Natural killer cell (primary cell): ENCODE measurements at places on chromosomes 16 and 17. TPM values are rescaled to one million over a fixed set of nuclear protein-coding genes. Genes with fewer than 3 reads are reported as not detected.

ATXN2L gene
- total RNA-seq = 451 TPM

KRT33A gene
- not detected for total RNA-seq

TEN1 gene
- 30.7 TPM for total RNA-seq

ZNF232 gene
- 6.5 TPM for total RNA-seq

LRRC36 gene
- total RNA-seq = not detected

FOXC2 gene
- total RNA-seq = not detected

DNA sequence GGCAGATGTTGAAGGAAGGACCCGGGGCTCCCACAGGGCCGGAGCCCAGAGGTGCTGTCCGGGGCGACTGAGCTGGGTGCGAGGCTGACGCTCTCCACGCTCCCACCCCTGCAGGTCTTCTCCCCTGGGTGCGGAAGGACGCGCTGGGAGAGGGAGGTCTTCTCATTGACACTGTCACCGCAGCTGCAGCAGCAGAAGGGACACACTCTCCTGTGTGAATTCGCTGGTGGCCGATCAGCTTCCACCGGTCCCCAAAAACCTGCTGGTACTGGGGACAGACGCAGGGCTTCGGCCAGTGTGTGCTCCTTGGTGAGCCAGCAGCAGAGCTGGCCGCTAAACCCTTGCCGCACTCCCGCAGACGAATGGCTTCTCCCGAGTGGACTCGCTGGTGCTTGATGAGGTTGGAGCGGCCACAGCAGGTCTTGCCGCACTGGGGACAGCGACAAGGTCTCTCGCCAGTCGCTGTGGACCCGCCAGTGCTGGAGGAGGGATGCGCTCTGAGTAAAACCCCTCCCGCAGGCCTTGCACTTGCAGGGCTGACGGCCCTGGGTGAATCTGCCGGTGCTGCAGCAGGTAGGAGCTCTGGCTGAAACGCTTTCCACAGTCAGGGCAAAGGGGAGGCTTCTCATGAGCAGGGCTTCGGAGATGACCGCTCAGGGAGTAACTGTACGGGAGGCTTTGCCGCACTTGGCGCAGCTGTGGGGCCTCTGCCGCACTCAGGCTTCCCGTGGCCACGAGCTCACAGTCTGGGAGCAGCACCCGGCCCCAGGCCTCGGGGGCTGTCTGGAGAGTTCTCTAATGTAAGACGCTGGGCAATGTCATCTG, 6.2 kb downstream of the ZNF843 start:
- H3K4me1 ChIP-seq = peaks cover 3% of the 10 kb centered on the region
- no peak overlapping the region for H3K4me3 ChIP-seq
- H3K27ac ChIP-seq = no peak overlapping the region

GRCh38 chr17:35010093-35010492, 29.8 kb downstream of the LIG3 start:
- H3K4me3 ChIP-seq = no peak overlapping the region
- DNase-seq = no peak
- peaks cover 58% of the 10 kb centered on the region for H3K36me3 ChIP-seq
- H3K27me3 ChIP-seq = no peaks in the 10 kb centered on the region
- H3K4me1 ChIP-seq = no peaks in the 10 kb centered on the region

DNA sequence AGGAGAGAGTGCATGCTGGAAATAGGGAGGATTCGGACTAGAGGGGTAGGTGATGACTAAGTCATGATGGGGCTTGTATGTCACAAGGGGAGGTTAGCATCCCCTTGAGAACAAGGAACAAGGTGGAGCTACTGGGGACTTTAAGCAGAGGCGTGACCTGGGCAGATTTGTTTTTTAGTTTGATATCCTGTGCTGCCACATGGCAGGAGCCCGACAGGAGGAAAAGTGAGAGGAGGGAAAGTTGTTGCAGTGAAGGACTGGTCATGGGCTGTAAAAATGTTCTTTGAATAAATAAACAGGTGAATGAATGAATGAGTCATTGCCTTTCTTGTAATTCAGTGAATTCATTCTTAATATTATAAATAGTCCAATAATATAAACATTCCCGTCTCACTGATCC, 365.1 kb upstream of the CDH5 start:
- H3K36me3 ChIP-seq = no peaks in the 10 kb centered on the region
- no peaks in the 10 kb centered on the region for H3K4me1 ChIP-seq
- H3K27ac ChIP-seq = no peak overlapping the region
- no peaks in the 10 kb centered on the region for H3K27me3 ChIP-seq
- no peak for DNase-seq

GRCh38 chr17:45825792-45826191, 18.9 kb upstream of the SPPL2C start:
- no peak overlapping the region for H3K27ac ChIP-seq
- no peak for DNase-seq
- no peak overlapping the region for H3K4me3 ChIP-seq
- H3K36me3 ChIP-seq = no peaks in the 10 kb centered on the region
- no peaks in the 10 kb centered on the region for H3K27me3 ChIP-seq

DNA sequence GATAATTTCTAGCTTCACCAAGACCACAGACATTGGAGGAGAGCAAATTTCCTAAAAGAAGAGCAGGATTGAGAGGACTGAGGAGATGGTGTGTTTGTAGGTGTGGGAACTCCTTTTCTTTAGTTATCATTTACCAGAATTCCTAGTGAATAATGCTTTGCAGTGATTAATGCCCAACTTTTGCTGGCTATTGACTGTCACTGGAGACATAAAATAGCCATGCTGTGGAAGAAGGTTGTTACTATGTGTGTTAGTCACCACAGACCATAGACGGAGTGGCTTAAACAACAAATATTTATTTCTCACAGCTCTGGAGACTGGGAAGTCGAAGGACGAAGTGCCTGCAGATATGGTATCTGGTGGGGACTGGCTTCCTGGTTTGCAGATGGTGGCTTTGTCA, 179.1 kb downstream of the SHISA9 start:
- no peaks in the 10 kb centered on the region for H3K27me3 ChIP-seq
- no peak overlapping the region for H3K27ac ChIP-seq
- H3K36me3 ChIP-seq = no peaks in the 10 kb centered on the region

- H3K4me3 ChIP-seq = no peak overlapping the region
- no peak for DNase-seq
- H3K4me1 ChIP-seq = peaks cover 22% of the 10 kb centered on the region
- peak overlapping the region; percentile 67 for H3K27ac ChIP-seq
- no peaks in the 10 kb centered on the region for H3K36me3 ChIP-seq
Observed at GRCh38 chr17:35176897-35177296, 17.3 kb downstream of the SLC35G3 start.

GRCh38 chr17:10120749-10121148, 77.7 kb downstream of the GAS7 start:
- no peaks in the 10 kb centered on the region for H3K27me3 ChIP-seq
- H3K27ac ChIP-seq = peak overlapping the region; percentile 93
- no peak for DNase-seq
- H3K36me3 ChIP-seq = no peaks in the 10 kb centered on the region
- peaks cover 87% of the 10 kb centered on the region for H3K4me1 ChIP-seq

DNA sequence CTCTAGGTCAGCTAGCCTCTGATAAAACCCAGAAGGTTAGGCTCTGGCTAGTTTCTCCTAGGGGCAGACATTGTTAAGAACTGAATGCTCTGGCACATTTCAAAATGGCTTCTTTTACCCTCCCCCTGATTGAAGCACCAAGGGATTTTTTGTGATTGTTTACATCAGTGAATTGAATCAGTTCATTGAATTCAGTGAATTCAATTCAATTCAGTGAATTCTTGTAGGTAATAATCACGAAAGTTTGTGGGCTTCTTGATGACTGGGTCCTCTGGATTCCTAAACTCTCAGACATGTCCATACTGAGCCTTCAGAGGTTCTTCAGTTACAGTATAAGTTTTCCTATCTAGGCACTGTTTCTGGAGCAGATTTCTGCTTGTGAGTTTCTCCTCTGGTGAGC, 135.2 kb upstream of the ELAC2 start:
- no peaks in the 10 kb centered on the region for H3K36me3 ChIP-seq
- no peak overlapping the region for H3K4me3 ChIP-seq
- no peaks in the 10 kb centered on the region for H3K27me3 ChIP-seq
- no peaks in the 10 kb centered on the region for H3K4me1 ChIP-seq
- no peak overlapping the region for H3K27ac ChIP-seq
